ENCODE measurements at places on chromosomes 6 and 20.

- DNase-seq = no peak
Observed at GRCh38 chr6:157864185-157864761, 41.2 kb downstream of the SNX9 start.

DNA sequence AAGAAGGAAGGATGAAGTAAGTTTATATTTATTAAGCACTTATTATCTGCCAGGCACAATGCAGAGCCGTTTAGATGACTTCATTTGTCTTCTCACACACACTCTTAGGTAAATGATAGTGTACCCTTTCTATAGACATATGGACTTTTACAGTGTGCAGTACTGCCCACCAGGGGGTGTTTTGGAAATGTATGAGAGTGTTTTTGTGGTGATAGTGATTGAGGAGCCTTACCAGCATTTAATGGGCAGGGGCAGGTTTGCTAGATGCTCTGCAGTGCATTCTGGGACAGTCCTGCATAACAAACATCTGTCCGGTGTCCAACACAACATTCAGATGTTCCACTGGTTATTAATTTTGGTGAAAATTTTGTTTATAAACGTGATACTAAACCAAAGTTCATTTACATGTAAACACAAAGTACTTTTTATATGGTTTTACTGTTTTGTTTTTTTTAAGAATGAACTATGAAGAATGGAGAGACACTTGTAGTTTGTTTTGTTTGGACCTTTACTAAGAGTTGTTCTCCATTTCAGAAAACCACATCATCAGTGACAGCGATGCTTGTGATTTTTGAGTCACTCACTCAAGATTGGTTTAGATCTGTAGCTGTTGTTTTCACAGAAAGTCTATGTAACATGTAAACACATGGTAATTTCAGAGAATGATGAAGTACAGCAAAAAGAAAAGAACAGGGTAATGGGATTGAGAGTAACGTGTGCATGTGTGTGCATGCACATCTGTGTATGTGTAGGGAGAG, 19.9 kb downstream of the KCNS1 start:
- no peak for DNase-seq

DNA sequence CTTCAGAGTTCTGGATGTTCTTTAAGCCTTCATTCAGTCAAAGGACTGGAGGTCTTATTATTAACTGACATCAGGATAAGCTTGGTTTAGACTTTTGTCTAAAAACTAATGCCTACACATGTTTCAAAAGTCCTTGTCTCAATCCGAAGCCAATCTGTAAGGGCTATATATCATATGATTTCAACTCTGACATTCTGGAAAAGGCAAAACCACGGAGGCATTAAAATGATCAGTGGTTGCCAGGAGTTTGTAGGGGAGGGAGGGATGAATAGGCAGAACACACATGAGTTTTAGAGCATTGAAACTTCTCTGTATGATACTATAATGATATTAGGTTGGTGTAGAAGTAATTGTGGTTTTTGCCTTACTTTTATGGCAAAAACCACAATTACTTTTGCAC, 1285.8 kb upstream of the CITED2 start:
- DNase-seq = no peak

DNA sequence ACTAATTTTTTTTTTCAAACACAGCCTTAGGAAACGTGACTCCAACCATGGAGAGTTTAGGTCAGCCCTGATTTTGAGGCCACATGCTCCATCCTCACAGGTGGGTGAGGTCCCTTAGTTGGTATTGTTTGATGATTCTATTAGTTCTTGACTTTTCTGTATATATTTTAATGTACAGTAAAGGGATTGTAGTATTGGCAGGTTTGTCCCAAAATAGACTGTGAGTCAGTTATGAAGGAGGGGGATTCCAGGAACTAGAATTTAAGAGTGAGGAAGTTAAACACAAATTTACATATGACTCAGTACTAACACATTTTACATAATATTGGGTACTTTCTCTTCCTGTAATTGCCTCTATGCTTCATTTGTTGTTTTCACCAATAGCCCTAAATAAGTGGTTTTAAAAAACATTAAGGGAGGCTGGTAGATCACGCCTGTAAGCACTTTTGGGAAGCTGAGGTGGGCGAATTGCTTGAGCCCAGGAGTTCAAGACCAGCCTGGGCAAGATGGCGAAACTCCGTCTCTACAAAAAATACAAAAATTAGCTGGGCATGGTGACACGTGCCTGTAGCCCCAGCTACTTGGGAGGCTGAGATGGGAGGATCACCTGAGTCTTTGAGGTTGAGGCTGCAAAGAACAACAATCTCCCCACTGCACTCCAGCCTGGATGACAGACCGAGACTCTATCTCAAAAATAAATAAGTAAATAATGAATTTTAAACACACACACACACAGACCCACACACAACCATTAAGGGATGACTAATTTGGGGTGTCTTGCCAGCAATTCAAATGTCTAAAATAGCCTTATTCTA, 81.8 kb downstream of the SGK1 start:
- DNase-seq = no peak

GRCh38 chr6:112956696-112957535, 609.8 kb downstream of the RFPL4B start:
- no peak for DNase-seq

- no peak for DNase-seq
Observed at GRCh38 chr6:2979819-2980464, 8.6 kb upstream of the SERPINB6 start.

GRCh38 chr6:52958546-52959255, 36.4 kb downstream of the GSTA4 start:
- DNase-seq = no peak

DNA sequence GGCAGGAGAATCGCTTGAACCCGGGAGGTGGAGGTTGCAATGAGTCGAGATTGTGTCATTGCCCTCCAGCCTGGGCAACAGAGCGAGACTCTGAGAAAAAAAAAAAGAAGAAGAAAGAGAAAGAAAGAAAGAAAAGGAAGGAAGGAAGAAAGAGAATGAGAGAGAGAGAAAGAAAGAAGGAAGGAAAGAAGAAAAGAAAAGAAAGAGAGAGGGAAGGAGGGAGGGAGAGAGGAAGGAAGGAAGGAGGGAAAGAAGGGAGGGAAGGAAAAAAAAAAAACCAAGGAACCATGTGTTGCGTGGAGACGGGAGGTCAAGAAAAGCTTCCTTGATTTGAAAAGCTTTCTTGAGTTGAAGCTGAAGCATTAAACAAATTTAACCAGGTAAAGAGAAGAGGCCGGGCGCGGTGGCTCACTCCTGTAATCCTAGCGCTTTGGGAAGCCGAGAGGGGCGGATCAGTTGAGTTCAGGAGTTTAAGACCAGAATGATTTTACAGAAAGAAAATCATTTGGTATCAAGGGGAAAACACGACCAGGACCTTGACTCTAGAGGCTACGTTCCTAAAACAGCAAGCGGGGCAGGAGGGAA, 90.5 kb upstream of the PRSS16 start:
- DNase-seq = no peak

GRCh38 chr20:49610691-49611538, 43.0 kb upstream of the PTGIS start:
- peak; percentile 61 for DNase-seq

DNA sequence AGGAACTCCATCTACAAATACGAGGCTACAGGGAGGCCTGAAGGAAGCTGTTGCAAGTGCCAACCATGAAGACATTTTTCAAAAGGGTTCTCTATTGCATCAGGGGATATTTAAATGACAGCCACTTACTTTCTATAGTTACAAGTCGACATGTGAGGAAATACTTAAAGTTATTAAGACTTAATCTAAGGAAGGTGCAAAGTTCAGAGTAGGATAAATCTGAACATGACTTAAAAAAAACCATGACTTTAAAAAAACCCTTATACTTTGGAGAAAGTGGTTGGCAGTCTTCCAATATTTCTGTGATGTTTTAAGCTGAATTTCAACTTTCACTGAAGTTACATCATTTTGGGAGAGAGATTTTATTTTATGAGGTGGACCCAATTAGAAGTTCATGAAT, 56.3 kb upstream of the EMILIN3 start:
- DNase-seq = no peak

- DNase-seq = no peak
Observed at GRCh38 chr20:41467690-41468089, 101.1 kb upstream of the EMILIN3 start.

DNA sequence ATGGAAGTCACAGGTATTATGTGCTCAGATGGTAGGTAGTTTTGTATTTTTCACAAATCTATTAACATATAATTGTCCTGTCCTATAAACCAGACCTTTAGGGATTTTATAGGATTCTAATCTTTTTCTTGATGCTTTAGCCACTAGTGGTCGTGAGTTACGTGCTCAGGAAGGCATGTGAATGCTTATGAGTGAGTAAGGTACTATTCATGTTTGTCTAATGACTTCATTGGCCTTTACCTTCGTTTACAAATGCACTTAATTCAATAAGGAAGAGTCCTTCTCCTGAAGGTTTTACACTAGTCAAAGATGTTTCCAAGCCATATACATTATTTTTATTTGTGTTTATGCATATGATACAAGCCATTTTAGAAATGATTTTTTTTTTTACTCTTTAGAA, 23.0 kb downstream of the PACRG start:
- DNase-seq = no peak

DNA sequence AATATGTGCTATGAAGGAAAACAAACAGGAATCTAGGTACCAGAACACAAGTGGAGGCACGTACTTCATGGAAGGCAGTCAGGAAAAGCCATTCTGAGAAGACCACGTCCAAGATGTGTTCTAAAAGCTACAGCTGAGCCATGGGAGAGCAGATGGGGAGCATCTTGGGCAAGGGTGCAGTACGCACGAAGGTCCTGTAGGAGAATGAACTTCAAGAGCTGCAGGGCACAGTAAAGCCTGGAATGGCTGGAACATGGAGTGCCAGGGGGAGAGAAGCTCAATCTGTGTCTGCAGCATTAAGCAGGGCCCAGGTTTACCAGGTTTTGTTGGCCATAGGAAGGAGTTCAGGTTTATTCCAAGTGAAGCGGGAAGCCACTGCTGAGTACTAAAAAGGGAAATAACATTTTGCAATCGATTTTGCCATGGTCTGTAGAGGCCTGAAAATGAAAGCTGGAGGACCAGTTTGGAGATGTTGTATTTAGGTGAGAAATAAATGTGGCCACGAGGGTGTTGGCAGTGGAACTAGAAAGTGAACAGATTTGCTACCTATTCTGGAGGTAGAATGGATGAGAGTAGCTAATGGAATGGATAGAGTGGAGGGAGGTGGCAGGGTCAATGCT, 29.9 kb downstream of the ADTRP start:
- DNase-seq = no peak

DNA sequence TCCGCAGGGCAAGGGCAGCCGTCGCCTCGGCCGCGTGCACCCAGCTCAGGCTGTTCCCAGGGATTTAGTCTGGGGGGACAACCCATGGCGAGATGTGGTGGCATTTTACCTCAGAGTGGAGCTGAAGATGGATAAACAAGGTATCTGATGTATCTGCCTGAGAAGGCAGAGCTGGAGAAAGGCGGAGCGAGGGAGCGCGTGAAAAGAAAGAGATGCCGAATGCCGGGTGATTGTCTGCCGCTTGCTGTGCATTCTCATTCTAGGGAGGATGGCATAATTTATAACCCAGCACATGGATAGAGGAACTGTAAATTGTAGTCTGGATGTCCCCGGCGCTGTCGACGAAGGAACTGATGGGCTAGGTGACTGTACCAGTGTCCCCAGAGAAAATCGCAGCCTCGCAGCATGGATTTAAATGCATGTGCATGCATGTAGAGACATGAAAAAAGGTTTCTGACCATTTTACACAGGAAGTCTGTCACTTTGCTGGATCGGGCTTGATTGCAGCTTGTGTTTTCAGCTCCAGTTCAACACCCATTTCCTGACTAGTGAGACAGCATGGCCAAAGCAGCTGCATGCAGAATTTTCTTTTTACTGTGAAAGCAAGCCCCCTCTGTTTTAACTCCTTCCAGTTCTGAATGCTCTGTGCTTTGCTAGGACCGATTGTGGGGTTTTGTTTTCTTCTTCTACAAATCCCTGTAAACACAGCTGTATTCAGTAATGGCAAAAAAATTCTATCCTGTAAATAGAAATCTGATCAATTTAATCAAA, 149.7 kb downstream of the PRL start:
- no peak for DNase-seq

- no peak for DNase-seq
Observed at GRCh38 chr6:169931261-169931660, 179.8 kb downstream of the ERMARD start.

DNA sequence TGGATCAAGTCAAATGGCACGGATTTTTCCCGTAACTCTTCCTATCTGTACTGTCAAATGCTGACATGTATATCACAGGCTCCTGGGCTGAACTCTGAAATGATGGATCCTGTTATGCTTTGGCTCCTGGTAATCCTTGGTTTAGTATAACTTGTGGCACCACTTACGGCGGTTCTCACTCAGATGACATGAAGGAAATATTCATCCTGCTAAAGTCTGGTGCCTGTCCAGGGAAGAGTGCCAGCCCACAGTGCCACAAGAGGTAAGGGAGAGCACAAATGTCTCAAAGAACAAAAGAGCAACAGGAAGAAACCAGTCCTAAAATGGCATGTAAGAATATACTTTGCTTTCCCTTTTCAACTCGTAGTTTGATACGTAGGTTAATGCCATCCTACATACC, 93.1 kb upstream of the TAB2 start:
- DNase-seq = no peak

- no peak for DNase-seq
Observed at GRCh38 chr6:111301946-111302345, 181.1 kb downstream of the REV3L start.

- DNase-seq = no peak
Observed at GRCh38 chr6:65671922-65672321, 35.1 kb downstream of the EYS start.

DNA sequence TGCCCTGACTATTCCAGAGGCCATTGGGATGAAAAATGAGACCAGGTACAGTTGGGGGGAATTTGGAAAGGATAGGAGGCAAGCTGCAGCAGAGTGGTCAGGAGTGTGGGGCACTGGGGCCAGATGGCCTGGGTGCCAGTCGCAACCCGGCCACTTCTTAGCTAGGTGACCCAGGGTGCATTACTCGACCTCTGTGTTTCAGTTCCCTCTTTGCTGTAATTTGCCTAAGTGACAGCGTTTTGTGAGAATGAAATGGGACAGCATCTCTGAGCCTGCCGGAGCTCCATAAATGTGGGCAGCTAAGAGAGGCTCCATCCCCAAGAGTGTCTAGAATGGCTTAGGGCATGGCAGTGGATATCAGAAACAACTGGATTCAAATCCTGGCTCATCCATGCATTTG, 13.9 kb downstream of the LRFN2 start:
- DNase-seq = no peak
